ENCODE measurements at places on chromosomes 16 and 17.
A peak's percentile ranks its signal among the peaks of the same experiment; 100 is the strongest.

- DNase-seq, result no peak
Measured at GRCh38 chr17:48729335-48730239, 1.0 kb upstream of the HOXB13 start.

DNA sequence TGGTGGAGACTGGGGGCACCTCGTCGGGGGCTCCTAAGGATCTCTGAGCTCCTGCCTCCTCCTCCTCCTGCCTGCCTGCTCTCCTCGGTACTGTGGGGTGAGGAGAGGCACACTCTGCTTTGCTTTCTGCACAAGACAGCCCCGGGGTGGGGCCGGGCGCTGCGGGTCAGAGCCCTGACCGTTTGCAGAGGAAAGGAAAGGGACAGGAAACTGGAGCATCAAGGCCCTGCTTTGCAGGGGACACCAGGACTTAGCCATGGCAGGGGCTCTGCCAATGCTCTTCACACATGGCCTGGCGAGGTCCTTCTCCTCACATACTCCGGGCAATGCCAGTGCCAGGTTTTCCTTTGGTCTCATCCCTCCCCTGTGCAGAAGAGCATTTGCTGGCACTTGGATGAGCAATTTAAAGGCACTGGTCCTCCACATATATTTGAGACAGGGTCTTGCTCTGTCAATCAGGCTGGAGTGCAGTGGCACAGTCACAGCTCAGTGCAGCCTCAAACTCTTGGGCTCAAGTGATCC lies 23.8 kb upstream of the DOC2B start:
- no peak for DNase-seq

DNA sequence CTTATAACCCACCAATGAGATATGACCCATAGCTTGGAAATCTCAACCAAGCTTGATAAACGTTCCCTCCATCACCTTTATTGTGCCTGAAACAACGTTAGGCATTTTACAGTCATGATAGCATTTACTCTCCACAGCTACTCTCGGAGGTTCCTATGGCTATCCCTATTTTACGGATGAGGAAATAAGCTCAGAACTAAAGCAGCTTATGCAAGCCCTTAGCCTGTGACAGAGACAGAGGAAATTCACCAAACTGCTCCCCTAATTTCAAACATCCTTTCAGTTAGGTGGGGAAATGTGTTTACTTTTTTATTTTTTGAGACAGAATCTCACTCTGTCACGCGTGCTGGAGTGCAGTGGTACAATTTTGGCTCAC lies 18.7 kb downstream of the DCUN1D3 start:
- DNase-seq, result no peak

- DNase-seq, result peak; percentile 42
Measured at GRCh38 chr16:1723450-1724147, 17.6 kb downstream of the MAPK8IP3 start.

DNA sequence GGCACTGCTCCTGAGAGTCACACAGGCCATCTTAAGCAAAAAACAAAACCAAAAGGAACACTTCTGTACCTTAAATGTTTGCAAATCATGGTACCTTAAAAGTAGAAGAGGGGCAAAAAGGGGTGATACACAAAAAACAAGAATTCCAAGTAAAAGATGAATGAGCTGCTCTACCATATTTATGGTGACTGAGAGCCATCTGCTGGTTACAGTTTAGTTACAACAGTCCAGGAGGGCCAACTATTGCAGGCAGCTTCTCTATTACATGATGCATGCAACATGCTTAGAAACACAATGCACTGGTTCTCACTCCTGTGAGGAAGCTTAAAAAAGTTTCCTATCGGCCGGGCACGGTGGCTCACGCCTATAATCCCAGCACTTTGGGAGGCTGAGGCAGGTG lies 53.5 kb downstream of the STX8 start:
- DNase-seq, result peak; percentile 43

- DNase-seq, result no peak
Measured at GRCh38 chr16:89303617-89304016, 86.1 kb downstream of the ZNF778 start.

DNA sequence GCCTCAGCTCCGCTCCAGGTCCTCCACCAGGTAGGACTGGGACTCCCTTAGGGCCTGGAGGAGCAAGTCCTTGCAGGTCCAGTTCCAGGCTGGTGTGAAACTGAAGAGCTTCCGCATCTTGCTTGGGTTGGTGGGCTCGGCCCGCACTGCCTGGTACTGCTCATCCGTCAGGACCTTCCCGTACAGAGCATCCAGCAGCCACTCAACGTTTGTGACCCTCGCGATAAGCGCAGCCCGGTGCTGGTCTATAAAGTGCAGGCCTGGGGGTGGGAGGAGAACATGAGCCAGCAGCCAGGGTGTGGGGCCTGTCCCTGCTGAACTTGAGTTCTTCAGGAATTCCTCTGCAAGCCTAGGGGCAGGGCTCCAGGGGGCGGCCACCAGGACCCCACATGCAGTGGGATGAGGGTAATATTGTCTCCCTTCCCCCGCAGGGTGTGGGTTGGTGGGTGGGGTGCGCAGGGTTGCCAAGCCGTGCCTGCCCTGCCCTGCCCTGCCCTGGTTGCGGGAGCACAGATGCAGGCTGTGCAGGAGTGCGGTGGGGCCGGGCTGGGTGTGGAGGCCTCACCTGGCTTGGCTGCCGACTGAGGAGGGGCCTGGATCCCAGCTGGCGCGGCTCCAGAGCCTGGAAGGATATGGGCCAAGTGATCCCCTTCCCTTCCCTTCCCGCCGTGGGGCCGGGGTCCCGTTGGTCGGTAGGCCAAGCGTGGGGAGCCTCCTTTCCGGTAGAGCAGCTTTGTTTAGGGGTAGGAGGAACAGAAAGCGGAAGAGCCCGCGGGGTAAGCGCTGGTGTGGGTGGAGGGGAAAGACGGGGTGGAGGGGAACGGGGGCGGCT lies 762 bp downstream of the PYCARD start:
- DNase-seq, result no peak

All from A172 (cell line).